ENCODE measurements at places on chromosomes 16 and 17.

DNA sequence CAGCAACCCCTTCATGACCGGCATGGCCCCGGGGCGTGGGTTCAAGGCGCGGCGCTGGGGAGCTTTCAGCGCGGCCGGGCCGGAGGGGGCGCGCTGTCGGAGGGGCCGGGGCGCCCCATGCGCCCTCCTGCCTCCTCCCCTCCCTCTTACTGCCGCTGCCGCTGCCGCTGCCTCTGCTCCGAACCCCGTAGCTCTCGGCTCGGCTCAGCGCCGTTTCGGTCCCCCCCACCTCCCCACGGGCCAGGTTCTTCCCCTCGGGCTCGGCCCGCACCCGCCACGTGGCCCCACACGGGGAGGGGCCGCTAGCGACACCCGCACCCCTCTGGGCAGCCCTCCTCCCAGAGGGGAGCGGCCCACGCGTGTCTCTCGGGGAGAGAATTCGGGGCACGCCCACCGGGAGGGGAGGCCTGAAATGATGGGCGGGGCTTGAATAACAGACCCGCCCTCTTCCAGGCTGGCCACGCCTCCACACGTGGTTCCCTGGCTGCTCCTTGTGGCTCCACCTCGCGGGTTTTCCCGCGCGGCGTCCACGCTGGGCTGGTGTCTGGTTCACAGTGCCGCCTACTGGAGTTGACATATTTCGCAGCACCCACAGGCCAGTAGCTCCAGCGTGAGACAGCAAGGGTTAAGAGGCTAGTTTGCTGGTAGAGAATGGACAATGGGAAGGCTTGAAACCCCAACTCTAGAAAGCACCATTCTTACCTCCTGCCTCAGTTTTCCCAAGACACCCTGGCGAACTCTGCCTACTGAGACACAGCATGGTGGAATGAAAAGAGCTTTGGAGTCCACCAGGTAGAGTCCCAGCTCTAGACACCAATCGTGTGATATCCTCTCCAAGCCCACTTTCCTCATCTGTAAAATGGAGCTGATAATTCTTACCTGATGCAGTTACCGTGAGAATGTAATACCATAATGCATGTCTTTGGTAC is at the start of gene KCNH4:
Gene KCNH4 (minus strand): TSS at position 221 of the 929 bp plus-strand sequence. CDS start 197 bp downstream, at position 24.
- peak; percentile 83 for DNase-seq

GRCh38 chr17:77106874-77107358 is 33.9 kb upstream of the SEC14L1 start:
- no peak for DNase-seq

- DNase-seq = no peak
Observed at GRCh38 chr16:30820952-30821421, 34.0 kb upstream of the ZNF629 start.

DNA sequence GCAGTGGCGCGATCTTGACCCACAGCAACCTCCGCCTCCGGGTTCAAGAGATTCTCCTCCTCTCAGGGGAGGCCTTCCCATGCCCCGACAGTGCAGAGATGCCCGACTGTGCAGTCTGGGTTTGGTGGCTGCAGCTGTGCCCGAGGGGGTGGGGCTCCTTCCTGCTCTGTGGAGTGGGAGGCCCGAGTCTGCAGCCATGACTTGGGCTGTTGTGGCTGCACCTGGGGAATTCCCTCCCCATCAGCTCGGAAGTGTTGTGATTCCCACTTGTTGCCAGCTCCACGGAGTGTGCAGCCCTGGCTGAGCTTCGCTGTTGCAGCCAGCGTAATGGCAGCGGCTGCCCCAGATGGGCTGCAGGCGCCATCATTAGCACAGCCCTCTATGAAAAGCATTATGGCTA is 66.4 kb upstream of the SMIM36 start:
- DNase-seq = no peak

DNA sequence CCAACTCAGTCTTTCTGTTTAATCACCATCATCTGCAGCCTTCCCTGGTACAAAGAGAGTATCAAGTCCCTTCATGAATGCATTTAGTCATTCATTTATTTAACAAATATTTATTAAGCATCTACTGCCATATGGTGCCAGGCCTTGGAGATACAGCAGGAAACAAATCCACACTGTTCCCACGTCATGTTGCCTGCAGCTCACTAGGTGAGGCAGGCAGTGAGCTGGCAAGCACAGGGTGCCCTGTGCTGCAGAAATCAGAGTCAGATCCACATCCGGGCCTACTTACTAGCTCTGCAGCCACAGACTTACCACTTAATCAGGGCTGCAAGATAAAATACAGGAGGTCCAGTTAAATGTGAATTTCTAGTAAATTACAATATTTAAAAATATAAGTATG is 38.5 kb upstream of the CES5A start:
- DNase-seq = no peak

DNA sequence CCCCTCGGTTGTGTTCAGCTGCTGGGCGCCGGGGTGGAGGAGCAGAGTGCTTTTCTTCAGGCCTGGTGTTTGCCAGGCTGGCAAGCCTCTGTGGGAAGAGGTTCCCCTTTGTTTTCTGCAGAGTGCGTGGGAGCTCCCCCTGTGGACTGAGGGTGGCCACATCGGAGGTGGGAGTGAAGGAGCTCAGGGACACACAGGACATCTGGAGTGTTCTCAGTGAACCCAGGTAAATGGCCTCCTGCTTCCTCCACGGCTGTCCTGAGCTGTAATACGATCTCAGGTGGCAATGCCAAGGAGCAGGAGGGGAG is 39.2 kb upstream of the IRF8 start:
- DNase-seq = no peak

DNA sequence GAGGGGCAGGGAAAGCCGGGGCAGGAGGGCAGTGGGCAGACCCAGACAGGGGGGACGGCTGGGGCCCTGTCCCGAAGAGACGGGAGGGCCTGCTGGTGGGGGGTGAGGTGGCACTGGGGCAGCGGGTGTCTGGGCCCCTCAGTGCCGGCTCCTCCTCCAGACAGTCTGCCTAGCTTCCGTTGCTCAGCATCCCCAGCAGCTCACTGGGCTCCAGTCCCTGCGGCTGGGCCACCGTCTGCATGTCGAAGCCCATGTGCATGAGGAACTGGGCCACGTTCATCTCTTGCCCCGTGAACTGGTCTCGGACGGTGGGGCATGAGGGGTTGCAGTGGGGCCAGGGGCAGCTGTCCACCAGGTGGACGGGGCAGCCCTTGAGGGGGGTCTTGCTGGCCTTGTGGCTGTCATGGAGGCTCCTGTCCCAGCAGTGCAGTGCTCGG is 5.8 kb upstream of the MYADML2 start:
- DNase-seq = no peak

GRCh38 chr16:85757341-85757822 is 6.5 kb upstream of the C16orf74 start:
- DNase-seq = no peak

- no peak for DNase-seq
Observed at GRCh38 chr17:63665527-63666214, 34.3 kb downstream of the LIMD2 start.

GRCh38 chr16:2826591-2827373 is 3.3 kb upstream of the ZG16B start:
- DNase-seq = no peak

- DNase-seq = no peak
Observed at GRCh38 chr16:30005341-30006094, 5.3 kb downstream of the DOC2A start.

GRCh38 chr16:83586461-83587200 is 221.1 kb upstream of the HSBP1 start:
- DNase-seq = no peak

DNA sequence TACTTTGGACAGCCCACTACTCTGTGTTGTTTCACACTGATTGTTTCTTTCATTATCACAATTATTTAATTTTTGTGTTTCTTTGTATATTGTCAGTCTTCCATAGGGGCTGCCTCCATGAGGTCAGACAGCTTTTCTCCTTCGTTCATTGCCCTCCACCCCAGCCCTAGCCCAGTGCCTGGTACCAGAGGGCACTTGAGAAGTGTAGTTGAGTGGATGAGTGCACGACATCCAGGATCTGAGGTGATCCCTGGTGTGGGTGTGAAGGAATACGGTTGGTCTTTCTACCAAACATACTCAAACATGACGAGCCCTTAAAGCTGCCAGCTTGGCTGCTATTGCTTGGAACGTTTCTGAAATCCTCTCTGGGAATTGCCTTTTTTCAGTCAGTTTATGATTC is 37.9 kb downstream of the DHRS7B start:
- DNase-seq = no peak

DNA sequence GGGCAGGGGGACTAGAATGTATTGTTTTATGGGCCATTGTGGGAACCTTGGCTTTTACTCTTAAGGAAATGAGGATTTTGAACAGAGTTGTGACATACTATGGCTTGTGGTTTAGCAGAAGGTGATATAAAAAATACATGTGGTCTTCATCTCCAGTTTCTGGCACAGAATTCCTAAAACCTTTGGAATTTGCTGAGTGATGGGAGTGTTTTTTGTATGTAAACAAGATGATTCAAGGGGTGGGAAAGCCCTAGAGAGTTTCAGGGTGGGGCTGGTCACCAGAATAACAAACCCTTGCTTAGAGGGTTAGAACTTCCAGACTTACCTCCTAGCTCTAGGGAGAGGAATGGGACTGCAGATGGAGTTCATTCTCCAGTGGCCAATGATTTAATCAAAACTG is 316.1 kb downstream of the PHKB start:
- DNase-seq = no peak

DNA sequence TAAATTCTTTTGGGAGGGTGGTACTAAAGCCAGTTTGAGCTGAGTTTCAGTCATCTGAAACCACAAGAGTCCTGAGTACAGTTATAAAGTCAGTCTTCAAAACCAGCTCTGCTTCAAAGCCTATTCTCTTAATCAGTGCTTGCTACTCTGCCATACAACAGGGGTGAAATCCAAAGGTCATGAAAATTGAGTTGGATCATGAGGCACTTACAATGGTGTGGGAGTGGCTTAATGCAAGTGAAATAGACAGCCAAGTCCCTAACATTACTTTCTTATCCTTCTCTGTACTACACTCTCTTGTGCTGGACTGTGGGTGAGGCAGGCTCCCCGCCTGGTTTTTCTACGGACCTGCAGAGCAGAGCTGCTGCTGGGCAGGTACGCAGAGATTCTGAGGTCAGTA is 12.4 kb downstream of the CBLN1 start:
- no peak for DNase-seq

DNA sequence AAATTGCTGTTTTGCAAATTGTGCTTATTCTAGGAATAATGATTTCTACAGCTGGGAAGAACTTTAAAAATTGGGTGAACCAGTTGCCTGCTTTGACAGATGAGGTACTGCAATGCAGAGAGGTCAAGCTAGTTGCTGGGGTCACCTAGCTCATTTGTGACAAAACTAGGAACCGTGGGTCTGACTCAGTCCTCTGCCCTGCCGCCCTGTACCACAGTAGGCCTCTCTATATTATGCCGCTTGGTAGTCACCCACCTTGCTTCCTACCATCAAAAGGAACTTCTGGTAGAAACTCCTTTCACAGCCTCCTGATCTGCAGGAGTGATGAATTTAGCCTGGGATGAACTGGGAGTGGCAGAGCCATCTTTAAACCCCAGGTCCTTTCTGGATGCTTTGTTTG is 105.7 kb downstream of the PITPNC1 start:
- no peak for DNase-seq

DNA sequence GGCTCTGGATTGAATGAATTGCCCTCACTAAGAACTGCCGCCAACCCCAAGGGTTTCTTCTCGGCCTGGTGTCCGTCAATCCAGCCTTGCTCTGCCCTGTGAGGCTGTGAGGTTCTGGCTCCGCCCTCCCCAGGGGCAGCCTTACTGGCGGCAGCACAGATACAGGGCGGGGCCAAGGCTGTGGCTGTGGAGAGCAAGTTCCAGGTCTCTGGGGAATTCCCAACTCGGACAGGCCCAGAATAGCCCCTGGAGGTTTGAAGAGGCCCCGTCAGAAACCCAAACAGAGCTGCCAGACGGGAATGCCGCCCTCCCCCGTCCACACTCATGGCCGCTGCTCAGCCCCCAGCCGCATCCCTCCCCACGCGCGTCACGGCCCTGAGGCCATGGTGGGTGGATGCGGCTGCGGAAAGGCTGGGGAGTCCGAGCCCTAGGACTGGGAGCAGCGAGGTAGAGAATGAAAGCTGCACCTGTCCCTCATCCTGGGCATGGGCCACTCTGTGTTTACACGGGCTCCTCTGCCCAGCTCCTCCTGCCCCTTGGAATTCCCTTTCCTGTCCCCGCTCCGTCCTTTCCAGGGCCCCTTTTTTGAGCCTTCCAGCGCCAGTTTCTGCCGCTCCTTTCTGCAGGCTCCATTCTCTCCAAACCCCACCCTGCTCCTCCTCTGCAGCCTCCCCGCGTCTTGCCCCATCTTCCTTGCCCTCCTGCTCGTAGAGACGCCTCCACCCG is 660 bp upstream of the PRRT2 start:
- DNase-seq = no peak

GRCh38 chr16:78553268-78554039 is 454.0 kb downstream of the WWOX start:
- no peak for DNase-seq

DNA sequence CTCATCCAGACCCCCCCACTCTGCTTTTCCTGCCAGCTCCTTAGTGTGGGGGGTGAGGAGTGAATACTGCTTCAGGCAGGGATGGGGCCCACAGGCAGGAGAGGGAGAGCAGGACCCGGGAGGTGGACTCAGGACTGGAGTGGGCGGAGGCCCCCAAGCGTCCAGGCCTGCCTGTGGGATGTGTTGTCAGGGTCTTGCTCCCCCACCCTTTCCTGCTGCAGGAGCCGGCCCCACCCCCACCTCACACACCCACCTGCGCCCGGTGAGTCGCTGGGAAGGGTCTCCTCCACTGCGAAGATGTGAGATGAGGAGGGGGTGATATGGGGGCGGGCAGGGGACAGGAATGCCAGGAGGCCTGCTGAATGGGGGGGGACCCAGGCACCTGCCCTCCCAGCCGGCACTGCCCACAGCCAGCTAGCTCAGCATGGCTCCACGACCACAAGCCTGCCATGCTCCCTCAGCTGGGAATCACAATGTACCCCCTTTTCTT is 1.1 kb downstream of the FAM171A2 start:
- no peak for DNase-seq

- DNase-seq = no peak
Observed at GRCh38 chr17:76095943-76096342, 7.6 kb downstream of the EXOC7 start.

DNA sequence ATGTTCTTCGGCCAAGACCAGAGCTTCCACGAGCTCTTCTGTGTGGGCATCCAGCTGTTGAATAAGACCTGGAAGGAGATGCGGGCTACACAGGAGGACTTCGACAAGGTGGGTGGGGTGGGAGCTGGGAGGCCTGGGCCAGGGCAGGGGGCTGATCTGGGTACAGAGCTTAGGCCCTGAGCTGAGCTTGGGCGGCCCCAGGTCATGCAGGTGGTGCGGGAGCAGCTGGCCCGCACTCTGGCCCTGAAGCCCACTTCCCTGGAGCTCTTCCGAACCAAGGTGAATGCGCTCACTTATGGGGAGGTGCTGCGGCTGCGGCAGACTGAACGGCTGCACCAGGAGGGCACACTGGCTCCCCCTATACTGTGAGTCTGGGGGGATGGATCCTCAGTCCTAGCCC is 3.5 kb downstream of the ELMO3 start:
- DNase-seq = no peak
